SJSA1 (cell line): ENCODE measurements at places on chromosomes 11 and 22. TPM values are rescaled to one million over a fixed set of nuclear protein-coding genes. Genes with fewer than 3 reads are reported as not detected.

Gene XRRA1
- 2.2 and 3.6 TPM in 2 replicates for total RNA-seq

Gene VPS11
- total RNA-seq = 5.6 and 11.2 TPM in 2 replicates

GRCh38 chr11:69295995-69296889, 2.3 kb downstream of the MYEOV start:
- H3K27ac ChIP-seq = peak overlapping the region; percentile 94
- DNase-seq = no peak
- H3K27me3 ChIP-seq = no peaks in the 10 kb centered on the region; the same call in 1 of the 2 replicates
- no peak overlapping the region for H3K4me3 ChIP-seq
- H3K36me3 ChIP-seq = 0 out of 2 replicates have a peak, but pooled peaks cover 3% of the 10 kb centered on the region

Gene CHRM1
- not detected in 2 replicates for total RNA-seq

Gene ARFGAP3
- total RNA-seq = 67.9 and 71.3 TPM in 2 replicates

Gene KCTD14
- 2.3 and 7.7 TPM in 2 replicates for total RNA-seq

Gene LRRC75B
- 1.5 and 2.3 TPM in 2 replicates for total RNA-seq

GRCh38 chr22:37609240-37610152, 862 bp downstream of the GGA1 start:
- 0 out of 2 replicates have a peak, but pooled peaks cover 5% of the 10 kb centered on the region for H3K27me3 ChIP-seq
- H3K4me3 ChIP-seq = peak overlapping the region; percentile 84
- no peak for DNase-seq
- no peaks in the 10 kb centered on the region for H3K36me3 ChIP-seq
- peaks cover 15% of the 10 kb centered on the region for H3K4me1 ChIP-seq

DNA sequence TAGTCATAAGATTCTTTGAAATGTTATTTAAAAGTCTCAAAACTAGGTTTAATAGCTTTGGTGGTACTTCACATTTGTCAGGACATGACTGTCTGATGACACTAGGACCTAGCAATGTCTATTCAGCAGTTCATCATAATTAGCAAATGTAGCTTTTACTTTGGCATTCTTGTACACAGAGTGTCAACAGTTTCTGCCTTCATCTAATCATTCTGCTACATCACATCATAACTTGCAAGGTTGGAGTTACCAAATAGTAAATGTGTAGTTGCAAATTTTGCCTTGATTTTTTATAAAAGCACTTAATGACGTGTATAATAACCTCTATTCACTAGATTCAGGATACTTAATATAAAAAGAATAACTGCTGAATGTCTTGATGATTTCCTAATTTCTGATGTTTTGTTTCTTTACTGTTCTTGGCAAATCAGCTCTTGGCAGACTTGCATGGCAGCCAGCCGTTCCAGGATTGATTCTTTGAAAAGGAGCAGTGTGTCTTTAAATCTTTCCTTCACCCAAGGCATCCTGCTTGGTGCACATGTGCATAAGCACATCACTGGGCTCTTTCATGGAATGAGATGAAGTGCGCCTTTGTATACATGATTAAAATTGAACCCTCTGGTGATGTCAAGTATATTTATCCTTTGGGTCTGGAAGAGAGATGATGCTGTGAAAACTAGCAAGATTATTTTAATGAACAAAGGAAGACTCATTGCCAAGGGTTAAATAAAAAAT, 12.2 kb downstream of the FBXO7 start:
- no peak for DNase-seq
- H3K27me3 ChIP-seq = no peaks in the 10 kb centered on the region
- no peak overlapping the region for H3K27ac ChIP-seq
- no peaks in the 10 kb centered on the region for H3K4me1 ChIP-seq
- H3K4me3 ChIP-seq = no peak overlapping the region

DNA sequence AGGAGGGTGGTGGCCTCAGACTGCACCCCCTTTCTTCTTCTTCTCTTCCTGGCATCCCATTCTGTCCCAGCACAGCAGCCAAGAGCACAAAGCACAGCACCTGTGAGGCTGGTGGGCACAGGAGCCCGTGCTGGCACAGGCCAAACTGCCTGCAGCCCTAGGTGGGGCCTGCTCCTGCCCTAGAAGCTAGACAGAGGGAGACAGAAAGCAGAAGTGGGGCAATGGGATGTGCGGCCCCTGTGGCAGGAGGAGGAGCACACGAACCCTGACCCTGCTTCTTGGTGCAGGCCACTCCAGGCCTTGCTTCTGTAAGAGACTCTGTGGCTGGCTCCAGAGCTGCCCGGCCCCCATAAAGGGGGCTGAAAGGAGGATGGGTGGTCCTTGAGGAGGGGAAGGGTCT, 3.9 kb upstream of the PTS start:
- peaks cover 8% of the 10 kb centered on the region for H3K4me1 ChIP-seq
- H3K4me3 ChIP-seq = no peak overlapping the region
- no peaks in the 10 kb centered on the region for H3K27me3 ChIP-seq
- DNase-seq = no peak
- H3K36me3 ChIP-seq = peaks cover 5% of the 10 kb centered on the region

DNA sequence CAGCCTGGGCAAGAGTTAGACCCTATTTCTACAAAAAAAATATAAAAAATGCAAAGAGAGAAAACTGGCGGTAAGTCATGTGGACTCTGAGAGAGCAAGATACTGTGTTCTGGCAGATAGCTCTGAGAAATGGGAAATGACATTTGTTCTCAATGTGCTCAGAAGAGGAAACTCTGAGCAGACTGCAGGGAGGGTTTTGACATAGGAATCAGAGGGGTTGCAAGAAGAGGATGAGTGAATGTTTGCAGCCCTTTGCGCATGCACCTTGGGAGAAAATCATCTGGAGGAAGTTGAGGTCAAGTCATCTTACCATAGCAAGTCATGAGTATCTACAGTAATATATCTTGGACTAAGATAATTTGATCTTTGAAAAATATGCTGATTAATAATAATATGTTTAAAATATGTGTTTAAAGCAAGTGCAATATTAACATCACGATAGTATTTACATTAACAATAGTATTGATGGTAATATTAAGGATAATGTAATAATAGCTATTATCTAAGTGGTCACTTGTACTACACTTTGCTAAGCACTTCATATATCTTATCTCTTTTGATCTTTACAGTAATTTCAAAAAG, 2.6 kb downstream of the ACER3 start:
- no peak overlapping the region for H3K4me3 ChIP-seq
- H3K27me3 ChIP-seq = no peaks in the 10 kb centered on the region
- DNase-seq = no peak
- peaks cover 3% of the 10 kb centered on the region; the same call in 1 of the 2 replicates for H3K36me3 ChIP-seq

- no peaks in the 10 kb centered on the region for H3K4me1 ChIP-seq
- H3K27ac ChIP-seq = no peak overlapping the region
- peaks cover 55% of the 10 kb centered on the region for H3K36me3 ChIP-seq
- no peak overlapping the region for H3K4me3 ChIP-seq
These were observed 43.2 kb upstream of the CHKA start for GRCh38 chr11:68164437-68164836.
